Activated naive CD4-positive, alpha-beta T cell treated with anti-CD3 and anti-CD28 coated beads, Interleukin-2, amount 10 ng/mL, durations not matched to agents 7 days and 5 days (primary cell): ENCODE measurements at places on chromosomes 5 and 9.

- no peaks in the 10 kb centered on the region for H3K4me1 ChIP-seq
- no peak overlapping the region for H3K4me3 ChIP-seq
- no peak for DNase-seq
- no peaks in the 10 kb centered on the region for H3K27me3 ChIP-seq
Measured at GRCh38 chr5:57932761-57933160, 450.1 kb upstream of the ACTBL2 start.

DNA sequence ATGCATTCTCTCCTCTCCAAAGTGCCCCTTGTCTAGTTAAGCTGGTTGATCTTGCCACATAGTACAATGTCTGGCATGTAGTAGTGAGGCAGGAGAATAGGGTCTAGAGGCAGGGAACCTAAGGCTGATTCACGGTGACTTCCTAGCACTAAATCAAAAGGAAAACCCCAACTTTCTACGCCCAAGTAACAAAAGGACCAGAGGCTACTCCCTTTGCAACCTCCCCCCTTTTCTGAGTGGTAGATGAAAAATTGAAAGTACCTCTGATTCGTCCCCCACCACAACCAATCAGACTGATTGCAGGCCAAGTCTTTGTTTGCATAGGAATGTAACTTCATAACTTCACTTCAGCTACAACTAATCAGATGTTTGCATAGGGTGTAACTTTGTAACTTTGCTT, 278.8 kb downstream of the PSAT1 start:
- no peak overlapping the region for H3K27ac ChIP-seq
- no peaks in the 10 kb centered on the region for H3K27me3 ChIP-seq
- H3K4me1 ChIP-seq: no peaks in the 10 kb centered on the region
- DNase-seq: no peak
- no peaks in the 10 kb centered on the region for H3K36me3 ChIP-seq

DNA sequence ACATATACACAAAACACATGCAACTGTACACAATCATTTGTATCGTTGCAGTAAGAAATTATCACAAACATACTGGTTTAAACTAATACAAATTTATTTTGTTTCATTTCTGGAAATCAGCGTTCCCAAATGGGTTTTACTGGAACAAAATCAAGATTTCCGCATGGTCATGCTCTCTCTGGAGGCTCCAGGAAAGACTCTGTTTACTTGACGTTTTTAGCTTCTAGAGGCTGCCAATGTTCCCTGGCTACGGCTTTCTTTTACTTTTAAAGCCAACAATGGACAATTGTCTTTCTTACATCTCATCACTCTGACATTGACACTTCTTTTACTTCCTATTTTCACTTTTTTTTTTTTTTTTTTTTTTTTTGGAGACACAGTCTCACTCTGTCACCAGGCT, 793.1 kb downstream of the CDH9 start:
- H3K27ac ChIP-seq: no peak overlapping the region
- no peaks in the 10 kb centered on the region for H3K27me3 ChIP-seq

GRCh38 chr9:131310833-131311554, 21.5 kb downstream of the PLPP7 start:
- peaks cover 14% of the 10 kb centered on the region for H3K4me1 ChIP-seq
- peak; percentile 78 for DNase-seq
- H3K4me3 ChIP-seq: peak overlapping the region; percentile 12

GRCh38 chr9:87662808-87663528, 63.0 kb upstream of the CTSL start:
- peak; percentile 64 for DNase-seq
- peaks cover 16% of the 10 kb centered on the region for H3K27me3 ChIP-seq
- H3K27ac ChIP-seq: no peak overlapping the region
- H3K4me3 ChIP-seq: no peak overlapping the region
- H3K36me3 ChIP-seq: no peaks in the 10 kb centered on the region

DNA sequence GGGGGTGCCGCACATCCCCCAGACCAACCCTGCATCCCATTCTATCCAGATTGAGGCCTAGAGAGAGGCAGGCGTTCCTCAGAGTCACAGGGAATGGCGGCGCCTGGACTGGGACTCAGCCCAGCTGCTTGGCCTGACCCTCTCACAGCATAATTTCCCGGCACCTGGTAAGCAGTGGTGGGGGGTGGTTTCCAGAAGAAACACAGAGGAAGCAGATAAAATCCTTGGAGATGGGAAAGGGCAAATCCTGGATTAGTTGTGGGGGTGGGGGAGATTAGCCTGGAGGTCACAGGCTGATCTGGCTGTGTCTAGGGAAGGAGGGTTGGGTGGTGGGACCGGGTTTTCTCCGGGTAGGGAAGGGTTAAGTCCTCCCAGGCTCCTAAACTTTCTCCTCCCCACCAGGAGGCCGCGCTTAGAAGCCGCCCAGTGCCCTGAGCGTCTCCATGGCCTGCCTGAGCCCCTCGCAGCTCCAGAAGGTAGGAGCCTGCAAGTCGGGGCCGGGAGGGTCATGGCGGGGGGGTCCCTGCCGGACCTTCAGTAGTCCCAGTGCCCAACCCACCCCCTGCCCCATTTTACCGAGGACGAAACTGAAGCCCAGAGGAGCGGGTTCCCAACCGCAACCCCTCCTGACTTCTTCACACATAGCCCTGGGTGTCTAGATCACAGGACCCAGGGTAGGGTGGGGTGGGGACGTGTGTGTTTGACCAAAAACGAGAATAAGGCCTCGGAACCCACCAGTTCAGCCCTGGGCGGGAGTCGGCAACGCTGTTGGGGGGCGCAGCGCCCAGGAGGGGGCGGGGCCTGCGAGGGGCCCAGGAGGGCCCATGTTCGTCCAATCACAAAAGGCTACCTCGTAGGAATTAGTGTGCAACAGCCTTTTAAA, 1.3 kb downstream of the PHYHD1 start:
- H3K4me3 ChIP-seq: no peak overlapping the region
- H3K4me1 ChIP-seq: peaks cover 24% of the 10 kb centered on the region
- peaks cover 20% of the 10 kb centered on the region for H3K36me3 ChIP-seq
- no peak for DNase-seq
- no peak overlapping the region for H3K27ac ChIP-seq

DNA sequence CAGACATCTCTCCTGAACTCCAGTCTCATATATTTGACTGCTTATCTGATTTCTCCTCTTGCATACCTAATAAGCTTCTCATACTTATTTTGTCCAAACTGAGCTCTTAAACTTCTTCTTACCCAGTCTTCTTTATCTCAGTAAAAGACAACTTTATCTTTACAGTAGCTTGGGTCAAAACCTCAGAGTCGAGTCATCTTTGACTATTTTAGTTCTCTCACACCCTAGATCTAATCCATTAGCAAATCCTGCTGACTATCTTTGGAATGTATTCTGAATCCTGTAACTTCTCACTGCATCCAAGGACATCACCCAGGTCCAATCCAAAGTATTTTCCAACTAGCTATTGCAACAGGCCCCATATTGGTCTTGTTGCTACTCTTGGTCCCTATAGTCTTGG, 11.8 kb upstream of the JAK2 start:
- H3K27me3 ChIP-seq: no peaks in the 10 kb centered on the region
- H3K36me3 ChIP-seq: no peaks in the 10 kb centered on the region

DNA sequence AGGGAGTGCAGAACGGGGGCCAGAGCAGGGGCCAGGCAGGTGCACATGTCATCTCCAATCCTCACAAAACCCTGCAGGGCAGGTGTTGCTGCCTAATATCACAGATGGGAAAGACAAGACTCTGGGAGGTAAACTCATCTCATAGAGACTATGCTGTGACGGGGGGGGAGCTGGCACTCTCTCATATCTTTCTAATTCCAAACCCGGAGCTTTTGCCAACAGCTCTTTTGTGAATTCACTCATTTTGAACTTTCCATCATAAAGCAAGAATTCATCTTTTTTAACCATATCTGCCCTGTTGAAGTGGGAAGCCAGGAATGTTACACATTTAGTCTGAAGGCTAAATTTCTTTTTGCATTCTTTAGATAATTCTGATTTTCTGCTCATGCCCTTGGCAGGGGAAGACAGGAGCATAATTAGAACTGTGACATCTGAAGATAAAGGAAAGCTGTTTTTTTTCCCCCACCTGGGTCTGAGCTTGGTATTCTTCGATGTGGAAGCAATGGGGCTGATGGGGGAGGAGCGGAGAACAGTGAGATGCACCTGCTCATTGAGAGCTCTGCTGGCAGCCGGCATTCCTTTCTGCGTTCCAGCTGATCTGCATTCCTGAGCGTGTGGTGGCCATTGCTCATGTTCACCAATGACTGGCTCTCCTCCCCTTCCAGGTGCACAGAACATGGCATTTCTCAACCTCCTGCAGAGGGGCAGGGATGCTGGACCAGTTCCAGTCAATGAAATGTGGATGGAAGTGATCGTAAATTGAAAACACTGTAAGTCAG, 159.2 kb downstream of the NSG2 start:
- H3K4me1 ChIP-seq: no peaks in the 10 kb centered on the region
- H3K27me3 ChIP-seq: peaks cover 3% of the 10 kb centered on the region
- H3K4me3 ChIP-seq: no peak overlapping the region
- DNase-seq: no peak

DNA sequence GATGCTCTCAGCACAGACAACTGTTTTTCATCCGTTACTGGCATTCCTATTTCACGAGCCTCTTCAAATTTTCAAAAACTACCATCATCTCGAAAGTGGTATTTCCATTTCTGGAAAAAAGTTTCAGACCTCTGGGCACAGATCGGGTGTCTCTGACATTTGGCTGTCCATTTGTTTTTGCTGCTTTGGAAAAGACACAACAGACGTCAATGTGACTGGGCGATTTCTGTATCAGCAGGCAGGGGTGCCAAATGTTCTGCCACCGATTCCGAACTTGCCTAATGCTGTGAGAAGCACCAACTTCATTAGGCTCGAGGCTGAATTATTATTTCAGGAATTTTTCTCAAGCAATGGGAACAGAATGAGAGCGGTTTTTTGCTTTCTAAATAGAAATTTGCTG, 105.6 kb downstream of the ARSB start:
- no peak overlapping the region for H3K4me3 ChIP-seq
- H3K36me3 ChIP-seq: no peaks in the 10 kb centered on the region
- DNase-seq: no peak
- H3K27me3 ChIP-seq: no peaks in the 10 kb centered on the region

DNA sequence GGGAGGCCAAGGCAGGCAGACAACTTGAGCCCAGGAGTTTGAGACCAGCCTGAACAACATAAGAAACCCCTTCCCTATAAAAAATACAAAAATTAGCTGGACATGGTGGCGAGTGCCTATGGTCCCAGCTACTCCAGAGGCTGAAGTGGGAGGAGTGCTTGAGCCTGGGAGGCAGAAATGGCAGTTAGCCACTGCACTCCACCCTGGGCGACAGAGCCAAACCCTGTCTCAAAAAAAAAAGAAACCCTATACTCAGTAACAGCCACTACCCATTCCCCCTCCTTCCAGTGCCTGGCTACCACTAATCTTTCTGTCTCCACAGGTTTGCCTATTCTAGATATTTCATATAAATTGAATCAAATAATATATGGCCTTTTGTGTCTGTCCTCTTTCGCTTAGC, 14.3 kb upstream of the SIL1 start:
- no peaks in the 10 kb centered on the region for H3K4me1 ChIP-seq
- no peak for DNase-seq
- no peaks in the 10 kb centered on the region for H3K27me3 ChIP-seq

DNA sequence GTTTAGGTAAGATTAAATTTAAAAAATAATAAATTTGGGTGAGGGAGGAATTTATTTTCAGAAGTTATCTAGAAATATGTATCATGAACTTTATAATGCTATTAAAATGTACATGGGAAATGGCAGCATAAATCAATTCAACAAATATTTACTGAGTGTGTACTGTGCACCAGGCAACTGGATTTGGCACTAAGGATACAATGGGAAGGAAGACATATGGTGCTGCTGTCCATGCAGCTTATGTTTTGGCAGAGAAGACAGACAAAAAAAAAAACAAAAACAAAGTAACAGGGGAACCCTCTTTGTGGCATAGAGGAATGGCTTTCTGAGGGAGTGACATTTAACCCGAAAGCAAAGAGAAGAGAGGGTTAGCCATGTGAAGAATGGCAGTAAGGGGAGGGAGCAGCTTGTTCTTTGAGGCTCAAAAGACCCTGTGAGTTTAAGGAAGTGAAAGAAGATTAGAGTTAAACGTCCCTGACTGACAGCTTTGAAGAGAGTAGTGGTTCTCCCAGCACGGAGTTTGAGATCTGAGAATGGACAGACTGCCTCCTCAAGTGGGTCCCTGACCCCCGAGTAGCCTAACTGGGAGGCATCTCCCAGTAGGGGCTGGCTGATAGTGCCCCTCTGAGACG, 23.9 kb downstream of the CNTRL start:
- peaks cover 80% of the 10 kb centered on the region for H3K36me3 ChIP-seq
- H3K4me1 ChIP-seq: no peaks in the 10 kb centered on the region
- DNase-seq: no peak
- H3K4me3 ChIP-seq: no peak overlapping the region
- H3K27ac ChIP-seq: no peak overlapping the region
- H3K27me3 ChIP-seq: no peaks in the 10 kb centered on the region

DNA sequence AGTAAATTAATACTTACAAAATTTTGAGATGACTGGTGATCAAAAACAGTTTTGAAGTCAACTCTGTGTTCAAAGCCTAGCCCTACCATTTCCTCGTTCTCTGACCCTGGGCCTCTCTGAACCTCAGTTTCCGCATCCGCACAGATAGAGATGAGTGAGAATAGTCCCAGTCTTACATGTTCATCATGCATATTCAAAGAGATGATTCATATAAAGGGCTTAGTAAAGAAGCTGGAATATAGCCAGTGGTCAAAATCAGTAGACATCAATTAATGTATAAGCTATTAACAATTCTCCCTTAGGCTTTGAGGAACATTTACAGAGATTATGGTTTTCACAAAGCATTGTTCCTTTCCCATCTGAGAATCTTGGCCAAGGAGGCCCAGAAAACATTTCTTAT, 250.6 kb downstream of the SPOCK1 start:
- H3K27me3 ChIP-seq: peaks cover 4% of the 10 kb centered on the region
- DNase-seq: no peak
- H3K4me3 ChIP-seq: no peak overlapping the region
- no peak overlapping the region for H3K27ac ChIP-seq
- no peaks in the 10 kb centered on the region for H3K36me3 ChIP-seq

- H3K27ac ChIP-seq: no peak overlapping the region
- no peaks in the 10 kb centered on the region for H3K4me1 ChIP-seq
- no peaks in the 10 kb centered on the region for H3K27me3 ChIP-seq
- H3K4me3 ChIP-seq: no peak overlapping the region
Measured at GRCh38 chr5:12910641-12911040, 1006.4 kb upstream of the CTNND2 start.

GRCh38 chr5:140003519-140003918, 39.6 kb downstream of the NRG2 start:
- no peak for DNase-seq
- peaks cover 46% of the 10 kb centered on the region for H3K27me3 ChIP-seq
- H3K36me3 ChIP-seq: no peaks in the 10 kb centered on the region

DNA sequence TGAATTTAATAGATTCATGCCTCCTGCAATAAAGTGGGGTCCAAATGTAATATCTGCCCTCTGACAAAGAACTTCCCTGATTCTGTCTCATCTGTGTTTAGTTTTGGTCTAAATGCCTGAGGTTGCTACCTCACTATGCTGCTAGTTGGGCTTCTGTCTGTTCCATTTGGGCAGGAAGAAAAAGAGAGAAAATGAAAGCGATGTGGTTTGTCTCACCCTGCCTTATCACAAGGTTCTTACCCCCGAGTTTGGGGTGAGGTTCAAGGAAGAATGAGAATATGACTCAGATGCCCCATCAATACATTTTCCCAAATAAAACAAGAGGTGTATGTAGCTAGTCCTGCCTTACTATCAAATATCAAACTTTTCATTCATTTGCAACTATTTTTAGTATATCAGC, 132.1 kb upstream of the MTAP start:
- DNase-seq: peak; percentile 27
- no peaks in the 10 kb centered on the region for H3K36me3 ChIP-seq
- peaks cover 20% of the 10 kb centered on the region for H3K4me1 ChIP-seq
- no peak overlapping the region for H3K4me3 ChIP-seq
- H3K27ac ChIP-seq: peak overlapping the region; percentile 3

- DNase-seq: no peak
- peaks cover 15% of the 10 kb centered on the region for H3K36me3 ChIP-seq
- H3K4me1 ChIP-seq: peaks cover 37% of the 10 kb centered on the region
- no peak overlapping the region for H3K4me3 ChIP-seq
Measured at GRCh38 chr5:1498623-1499416, 24.9 kb downstream of the LPCAT1 start.
